Activated CD4-positive, alpha-beta T cell treated with anti-CD3 and anti-CD28 coated beads, Interleukin-2, amount 10 ng/mL, durations not matched to agents 7 days and 5 days (primary cell): ENCODE measurements at places on chromosomes 3 and 15. TPM values are rescaled to one million over a fixed set of nuclear protein-coding genes. Genes with fewer than 3 reads are reported as not detected.

- DNase-seq, result no peak
Observed at GRCh38 chr3:192906940-192907339, 10.7 kb downstream of the MB21D2 start.

- no peak for DNase-seq
Observed at GRCh38 chr3:105516972-105517371, 150.3 kb downstream of the ALCAM start.

DNA sequence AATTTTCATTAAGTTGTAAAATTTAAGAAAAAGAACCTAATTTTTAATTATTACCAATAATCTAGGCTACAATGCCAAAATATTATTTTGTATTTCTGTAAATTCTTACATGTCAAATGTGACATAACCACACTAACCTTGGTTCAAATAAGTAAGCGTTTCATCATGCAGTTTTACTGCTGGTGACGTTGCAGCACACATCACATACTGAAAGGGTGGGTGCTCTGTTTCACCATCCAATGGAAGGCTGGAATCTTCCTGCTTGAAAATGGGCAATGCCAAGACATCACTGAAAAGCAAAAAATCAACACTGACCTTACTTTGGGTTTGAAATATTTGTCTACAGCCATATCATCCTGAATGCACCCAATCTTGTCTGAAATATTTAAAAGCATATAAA is 14.8 kb downstream of the UBP1 start:
- no peak for DNase-seq

DNA sequence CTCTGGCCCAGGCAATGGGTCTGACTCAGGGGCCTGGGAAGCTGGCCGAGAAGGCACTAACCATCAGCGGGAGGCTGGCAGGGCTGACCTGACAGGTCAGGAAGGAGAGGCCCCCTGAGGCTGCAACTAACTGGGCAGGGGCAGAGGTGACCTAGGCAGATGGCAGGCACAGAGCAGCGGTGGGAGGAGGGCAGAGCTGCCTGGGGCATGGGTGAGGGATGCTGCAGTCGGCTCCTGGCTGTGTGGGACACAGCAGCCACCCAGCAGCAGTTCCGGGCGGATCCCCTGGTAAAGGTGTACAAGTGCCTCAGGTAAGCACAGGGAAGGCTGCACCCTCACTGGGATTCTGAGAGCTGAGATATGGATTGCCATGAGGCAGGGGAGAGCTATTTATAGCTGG is 236.1 kb downstream of the OCA2 start:
- no peak for DNase-seq

GRCh38 chr15:49215768-49216739 is 46.0 kb downstream of the GALK2 start:
- DNase-seq, result no peak

DNA sequence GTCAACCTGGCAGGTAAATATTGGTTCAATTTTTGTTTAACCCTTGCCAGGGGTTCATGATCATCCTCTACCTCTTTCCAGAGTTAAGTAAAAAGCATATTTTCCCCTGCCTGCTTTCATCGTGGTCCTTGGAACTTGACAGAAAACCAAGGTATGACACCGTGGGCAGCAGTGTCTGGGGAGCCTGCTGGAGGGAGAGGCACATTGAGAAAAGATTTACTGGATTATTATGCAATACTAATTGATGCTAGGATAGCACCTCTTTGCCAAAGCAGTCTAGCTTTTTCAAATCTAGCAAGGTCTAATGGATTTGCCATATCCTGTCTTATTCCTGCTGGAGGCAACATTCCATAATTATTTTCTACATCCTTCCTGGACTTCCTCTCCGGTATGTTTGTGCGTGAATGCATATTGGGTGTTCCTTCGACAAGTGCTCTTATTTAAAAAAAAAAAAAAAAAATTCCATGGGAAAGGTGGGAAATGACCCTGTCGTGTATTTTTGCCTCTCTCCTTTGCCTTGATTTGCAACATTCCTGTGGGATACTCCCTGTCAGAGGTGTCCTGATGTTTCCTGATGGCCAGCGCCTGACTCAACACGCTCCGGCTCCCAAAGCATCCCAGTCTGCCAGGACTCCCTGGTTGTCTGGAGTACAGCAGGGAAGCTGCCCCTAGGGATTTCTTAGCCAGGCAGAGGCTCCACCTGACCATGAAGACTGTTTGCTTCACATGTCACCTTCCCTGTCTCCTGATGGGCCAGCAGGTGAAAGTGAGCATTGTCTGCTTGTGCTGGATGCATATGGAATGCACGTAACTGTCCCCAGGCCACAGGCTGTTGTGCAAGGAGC is 6.3 kb downstream of the BHLHE40 start:
- DNase-seq, result no peak

GRCh38 chr15:29799859-29800258 is 22.4 kb downstream of the TJP1 start:
- DNase-seq, result no peak

- no peak for DNase-seq
Observed at GRCh38 chr3:123329636-123330340, 119.1 kb downstream of the ADCY5 start.

DNA sequence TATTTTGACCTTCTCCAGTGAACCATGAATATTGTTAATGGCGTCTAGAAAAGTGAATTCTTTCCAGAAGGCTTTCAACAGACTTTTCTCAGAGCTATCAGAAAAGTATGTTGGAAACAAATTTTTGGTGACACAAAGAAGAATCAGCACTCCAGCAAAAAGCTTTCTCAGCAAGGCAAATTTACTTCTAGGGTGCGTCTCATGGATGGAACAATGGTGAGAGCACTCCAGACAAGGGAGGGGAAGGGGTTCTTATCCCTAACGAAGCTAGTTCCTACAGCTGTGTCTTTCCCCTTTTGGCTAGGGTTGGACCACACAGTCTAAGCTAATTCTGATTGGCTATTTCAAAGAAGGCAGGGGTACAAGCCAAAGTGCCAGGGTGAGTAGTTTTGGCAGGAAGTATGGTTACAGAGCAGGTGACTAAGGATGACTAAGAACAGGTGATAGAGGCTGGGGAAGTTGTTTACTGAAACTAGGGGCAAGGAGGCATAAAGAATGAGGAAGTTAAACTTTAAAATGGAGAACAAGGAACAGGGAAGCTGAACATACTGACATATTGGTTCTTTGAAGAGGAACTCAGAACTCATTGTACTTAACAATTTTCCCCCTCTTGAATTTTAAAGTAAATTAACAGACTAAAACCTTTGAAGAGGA is 959.8 kb downstream of the NAALADL2 start:
- DNase-seq, result no peak

DNA sequence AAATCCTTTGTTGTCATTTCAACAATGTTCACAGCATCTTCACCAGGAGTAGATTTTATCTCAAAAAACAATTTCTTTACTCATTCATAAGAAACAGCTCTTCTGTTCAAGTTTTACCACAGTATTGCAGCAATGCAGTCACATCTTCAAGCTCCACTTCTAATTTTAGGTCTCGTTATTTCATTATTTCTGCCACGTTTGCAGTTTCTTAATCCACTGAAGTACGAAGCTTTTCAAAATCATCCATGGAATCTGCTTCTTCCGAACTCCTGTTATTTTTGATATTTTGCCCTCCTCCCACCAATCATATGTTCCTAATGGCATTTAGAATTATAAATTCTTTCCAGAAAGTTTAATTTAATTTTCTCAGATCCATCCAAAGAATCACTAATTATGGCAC is 12.6 kb upstream of the OR5K1 start:
- no peak for DNase-seq

- DNase-seq, result no peak
Observed at GRCh38 chr15:91965501-91966193, 112.1 kb downstream of the SLCO3A1 start.

DNA sequence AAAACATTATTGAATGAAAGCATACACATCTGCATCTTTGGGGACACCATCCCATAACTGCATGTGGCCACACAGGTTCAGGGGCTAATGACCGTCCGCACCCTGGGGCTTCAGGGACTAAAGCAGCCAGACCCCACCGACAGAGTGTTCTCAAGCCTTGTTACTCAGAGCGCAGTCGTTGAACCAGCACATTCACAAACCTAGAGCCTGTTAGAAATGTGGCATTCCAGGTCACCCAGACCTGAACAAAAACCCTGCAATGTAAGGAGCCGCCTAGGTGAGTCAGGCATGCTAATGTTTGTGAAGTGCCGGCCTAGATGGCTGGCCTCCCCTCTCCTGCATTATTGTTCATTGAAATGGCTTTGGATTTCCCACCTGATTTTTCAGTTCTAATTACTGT is 52.3 kb upstream of the HACD2 start:
- no peak for DNase-seq

- no peak for DNase-seq
Observed at GRCh38 chr3:89699229-89699628, 591.8 kb downstream of the EPHA3 start.

- no peak for DNase-seq
Observed at GRCh38 chr15:60673166-60673565, 194.2 kb upstream of the ICE2 start.

GRCh38 chr3:106345353-106346027 is 476.7 kb upstream of the CBLB start:
- DNase-seq, result no peak

- DNase-seq, result no peak
Observed at GRCh38 chr15:77059786-77060361, 11.0 kb downstream of the TSPAN3 start.

DNA sequence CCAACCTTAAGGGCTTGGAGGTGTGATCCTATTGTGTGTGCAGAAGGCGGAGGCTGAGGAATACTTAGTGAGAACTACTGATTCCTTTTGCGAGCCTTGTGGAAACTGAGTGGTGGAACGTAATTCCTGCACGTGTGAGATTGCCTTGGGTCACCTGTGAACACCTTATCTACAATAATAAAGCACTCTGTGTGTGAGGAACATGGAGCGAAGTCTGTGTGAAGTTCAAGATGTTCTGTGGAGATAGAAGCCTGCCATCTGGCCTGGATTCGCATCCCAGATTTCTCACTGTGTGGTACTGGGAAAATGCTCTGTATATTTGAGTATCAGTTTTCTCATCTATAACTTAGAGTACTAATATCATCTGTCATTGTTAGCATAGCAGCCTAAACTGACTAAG is 179.5 kb upstream of the PDZRN3 start:
- DNase-seq, result no peak

GRCh38 chr3:72682936-72683452 is 165.3 kb downstream of the SHQ1 start:
- DNase-seq, result no peak

The WDR72 gene
- total RNA-seq, result not detected

The PRTG gene
- total RNA-seq, result not detected

The GLDN gene
- total RNA-seq, result not detected

The CCR8 gene
- 1.9 TPM for total RNA-seq

The TEX55 gene
- not detected for total RNA-seq

The GOLGA6L7 gene
- not detected for total RNA-seq

The OSBPL10 gene
- total RNA-seq, result 1.1 TPM

The ULK3 gene
- 56.6 TPM for total RNA-seq

The ITIH4 gene
- 28.6 TPM for total RNA-seq

The IQCF6 gene
- total RNA-seq, result not detected

The ACKR4 gene
- total RNA-seq, result not detected

The ARPP21 gene
- total RNA-seq, result not detected
